ENCODE measurements at places on chromosomes 3 and 15.

DNA sequence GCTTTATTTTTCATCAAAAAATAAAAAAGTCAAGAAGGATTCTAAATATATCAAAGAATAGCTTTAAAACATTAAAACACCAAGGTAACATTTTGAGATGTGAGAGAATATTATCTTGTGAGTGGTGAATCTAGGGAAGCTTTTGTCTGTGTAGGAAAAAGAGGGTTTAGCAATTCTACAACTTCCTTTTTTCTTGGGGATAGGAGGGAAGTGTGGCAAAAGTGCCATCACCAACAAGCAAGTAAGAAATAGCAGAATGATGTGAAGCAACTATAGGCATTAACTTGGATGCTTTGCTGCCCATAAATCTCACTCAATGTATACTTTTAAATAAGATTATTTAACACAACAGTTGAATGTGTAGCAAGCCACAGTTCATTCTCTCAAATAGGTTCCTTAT is 57.8 kb upstream of the SUCLG2 start:
- no peak for DNase-seq

DNA sequence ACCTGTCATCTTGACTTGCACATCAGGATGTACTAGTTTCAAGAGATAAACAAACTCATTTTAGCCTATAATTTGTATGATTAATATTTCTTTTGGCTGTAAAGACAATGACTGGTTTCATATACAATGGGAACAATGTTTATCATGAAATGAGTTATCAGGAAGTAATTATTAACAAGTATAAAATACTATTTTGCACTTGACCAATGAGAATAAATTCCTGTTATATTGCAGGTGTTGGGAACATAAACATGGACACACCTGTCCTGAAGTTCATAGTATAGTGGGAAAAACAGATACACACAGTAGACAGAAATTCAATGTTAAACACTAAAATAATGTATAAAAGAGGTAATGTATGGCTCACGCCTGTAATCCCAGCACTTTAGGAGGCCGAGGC is 56.9 kb downstream of the UBR1 start:
- no peak for DNase-seq

- DNase-seq = no peak
Observed at GRCh38 chr15:31402003-31402402, 75.4 kb downstream of the KLF13 start.

DNA sequence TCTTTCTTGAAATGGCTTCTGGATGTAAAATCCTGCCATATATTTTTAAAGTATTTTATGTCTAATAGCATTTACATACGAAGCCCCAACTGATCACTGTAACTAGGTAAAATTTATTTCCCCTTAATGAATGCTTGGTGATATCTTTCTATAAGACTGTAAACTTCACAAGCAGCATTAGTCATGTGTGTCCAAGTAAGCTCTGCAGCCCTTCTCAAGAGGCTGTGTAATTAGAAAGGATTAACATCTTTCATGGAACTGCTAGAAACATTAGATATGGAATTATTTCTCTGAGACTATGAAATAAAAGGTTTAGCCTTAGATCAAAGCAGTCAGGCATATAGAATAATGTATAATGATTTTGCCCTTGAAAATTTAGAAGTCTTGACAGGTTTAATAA is 143.3 kb downstream of the EPHA3 start:
- no peak for DNase-seq

GRCh38 chr3:117603097-117603496 is 893.5 kb downstream of the TUSC7 start:
- DNase-seq = no peak

DNA sequence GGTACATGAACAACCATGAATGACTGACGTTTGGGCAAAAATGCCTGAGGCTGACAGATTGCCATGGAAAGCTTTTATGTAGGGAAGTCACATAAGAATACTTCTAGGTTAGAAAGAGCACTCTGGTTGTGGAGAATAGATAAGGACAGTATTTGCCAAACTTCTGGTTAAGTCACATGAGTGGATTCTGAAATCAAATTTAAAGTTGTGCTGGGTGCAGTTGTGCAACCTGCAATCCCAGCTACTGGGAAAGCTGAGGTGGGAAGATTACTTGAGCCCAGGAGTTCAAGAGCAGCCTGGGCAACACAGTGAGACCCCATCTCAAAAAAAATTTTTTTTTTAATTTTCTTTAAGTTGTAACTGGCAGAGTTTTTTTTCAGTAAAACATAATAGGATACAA is 7.2 kb upstream of the ZNF148 start:
- DNase-seq = no peak

GRCh38 chr15:78922527-78922926 is 22.3 kb downstream of the CTSH start:
- DNase-seq = no peak

- DNase-seq = no peak
Observed at GRCh38 chr15:57752436-57752835, 45.9 kb downstream of the POLR2M start.

DNA sequence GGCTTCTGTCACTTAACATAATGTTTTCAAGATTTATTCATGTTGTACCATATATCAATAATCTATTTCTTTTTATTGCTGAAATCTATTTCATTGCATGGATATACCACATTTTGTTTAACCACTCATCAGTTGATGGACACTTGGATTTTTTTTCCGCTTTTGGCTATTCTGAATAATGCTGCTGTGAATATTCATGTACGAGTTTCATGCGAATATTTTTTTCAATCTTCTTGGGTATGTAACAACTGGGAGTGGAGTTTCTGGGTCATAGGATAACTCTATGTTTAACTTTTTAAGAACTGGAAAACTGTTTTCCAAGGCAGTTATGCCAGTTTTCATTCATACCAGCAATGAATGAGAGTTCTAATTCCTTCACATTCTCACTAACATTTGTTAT is 21.7 kb upstream of the GPR160 start:
- no peak for DNase-seq

- DNase-seq = no peak
Observed at GRCh38 chr15:66698971-66699370, 3.1 kb upstream of the SMAD6 start.

GRCh38 chr3:147794596-147794995 is 385.4 kb downstream of the ZIC1 start:
- DNase-seq = no peak

- no peak for DNase-seq
Observed at GRCh38 chr15:60000113-60000823, 3.8 kb upstream of the FOXB1 start.

DNA sequence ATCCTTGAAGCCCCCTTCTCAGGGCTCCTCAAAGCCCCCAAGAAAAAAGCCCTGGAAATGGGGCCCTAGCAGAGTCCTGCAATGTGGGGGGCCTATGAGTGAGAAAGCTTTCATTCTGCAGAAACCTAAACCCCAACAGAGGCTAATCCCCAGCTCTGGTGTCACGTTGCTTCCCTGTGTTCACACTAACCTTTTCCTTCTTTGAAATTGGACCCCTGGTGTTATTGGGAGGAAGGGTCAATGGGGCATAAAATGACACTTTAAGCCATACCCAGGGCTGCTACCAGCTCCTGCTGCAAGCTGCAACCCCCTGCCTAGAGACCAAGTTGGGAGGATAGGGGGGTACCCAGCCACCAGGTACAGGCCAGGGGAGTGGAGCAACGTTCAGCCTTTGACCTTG is 2.1 kb downstream of the CYP1A2 start:
- no peak for DNase-seq

DNA sequence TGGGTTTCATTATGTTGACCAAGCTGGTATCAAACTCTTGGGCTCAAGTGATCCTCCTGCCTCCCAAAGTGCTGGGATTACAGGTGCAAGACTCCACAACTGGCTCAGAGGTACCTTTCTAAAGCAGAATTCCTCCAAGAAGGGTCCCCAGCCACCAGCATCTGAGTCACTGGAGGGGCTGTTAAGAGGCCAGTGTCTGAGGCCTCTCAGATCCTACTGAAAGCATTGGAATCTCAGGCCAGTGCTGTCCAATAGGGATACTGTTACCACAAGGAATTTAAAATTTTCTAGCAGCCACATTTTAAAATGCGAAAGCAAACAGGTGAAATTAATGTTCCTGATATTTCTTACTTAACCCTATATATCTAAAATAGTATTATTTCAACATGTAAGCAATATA is 1.3 kb downstream of the CAV3 start:
- DNase-seq = no peak

GRCh38 chr15:89329329-89330084 is 5.1 kb downstream of the POLG start:
- no peak for DNase-seq

DNA sequence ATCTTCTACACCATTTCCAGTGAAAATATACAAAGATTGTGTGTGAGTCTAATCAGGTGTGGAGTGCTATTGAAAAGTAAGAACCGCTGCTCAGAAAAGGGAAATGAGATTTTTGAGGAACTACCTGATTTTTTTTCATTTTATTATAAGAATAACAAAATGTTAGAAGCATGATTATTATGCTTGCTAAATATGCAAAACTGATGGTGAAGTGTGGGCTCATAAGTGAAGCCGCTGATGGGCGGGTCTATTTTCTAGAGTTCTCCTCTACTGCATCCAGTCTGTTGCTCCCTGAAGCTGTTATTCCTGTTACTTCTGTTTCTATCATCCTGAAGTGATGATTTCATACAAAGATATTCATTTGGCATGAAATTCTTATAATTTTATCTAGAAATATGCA is 612.0 kb downstream of the CADM2 start:
- no peak for DNase-seq

GRCh38 chr3:51703068-51703760 is 3.7 kb upstream of the GRM2 start:
- DNase-seq = no peak

DNA sequence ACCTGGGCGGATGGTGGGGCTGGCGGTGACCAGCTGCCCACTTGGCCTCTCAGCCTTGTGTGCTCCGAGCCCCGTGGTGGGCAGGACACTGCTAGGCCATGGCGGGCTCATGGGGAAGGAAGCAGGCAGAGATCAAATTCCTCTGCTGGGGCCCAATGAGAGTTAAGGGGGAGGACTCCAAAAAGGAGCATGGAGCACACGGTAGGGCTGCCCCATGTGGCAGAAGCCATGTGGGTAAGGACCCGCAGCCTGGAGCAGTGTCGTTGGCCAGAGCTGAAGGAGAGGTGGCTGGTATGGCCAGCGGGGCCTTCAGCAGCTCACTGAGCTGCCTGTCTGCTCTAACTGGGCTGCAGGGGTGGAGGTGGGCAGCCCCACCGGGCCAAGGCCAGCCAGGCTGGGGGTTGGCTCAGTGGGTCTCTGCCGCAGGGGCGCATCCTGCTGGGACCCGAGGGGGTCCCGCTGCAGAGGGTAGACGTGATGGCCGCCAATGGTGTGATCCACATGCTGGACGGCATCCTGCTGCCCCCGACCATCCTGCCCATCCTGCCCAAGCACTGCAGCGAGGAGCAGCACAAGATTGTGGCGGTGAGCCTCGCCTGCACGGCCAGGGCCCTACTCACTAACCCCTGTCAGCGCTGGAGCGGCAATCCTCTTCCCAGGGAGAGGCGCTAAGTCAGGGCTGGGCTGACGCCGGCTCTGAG is 11.3 kb downstream of the STAB1 start:
- no peak for DNase-seq

DNA sequence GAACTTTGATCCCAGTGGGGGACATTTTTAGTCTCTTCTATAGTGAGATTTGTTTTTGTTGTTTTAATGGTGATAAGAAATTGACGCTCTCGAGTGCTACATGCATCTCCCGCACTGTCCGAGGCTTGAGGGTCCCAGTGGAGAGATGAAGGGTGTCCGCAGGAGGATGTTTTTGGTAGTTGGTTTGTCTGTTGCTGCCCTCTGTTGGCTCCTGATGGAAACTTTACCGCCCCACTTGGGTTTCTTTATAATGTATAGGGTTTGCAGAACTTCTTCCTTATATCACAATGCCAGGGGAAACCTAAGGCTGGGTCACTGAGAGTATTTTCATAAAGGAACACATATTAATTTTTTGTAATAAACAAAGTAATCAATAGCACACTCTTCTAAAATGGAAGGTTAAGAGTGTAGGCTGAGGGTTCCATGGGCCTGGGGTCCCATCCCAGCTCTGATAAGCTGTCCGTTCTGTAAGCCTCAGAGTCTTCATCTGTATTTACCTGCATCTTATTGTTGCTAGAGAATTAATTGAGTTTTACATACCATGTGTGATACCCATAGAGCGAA is 185.3 kb upstream of the FEZF2 start:
- no peak for DNase-seq

GRCh38 chr3:177646749-177647148 is 449.5 kb upstream of the TBL1XR1 start:
- no peak for DNase-seq

DNA sequence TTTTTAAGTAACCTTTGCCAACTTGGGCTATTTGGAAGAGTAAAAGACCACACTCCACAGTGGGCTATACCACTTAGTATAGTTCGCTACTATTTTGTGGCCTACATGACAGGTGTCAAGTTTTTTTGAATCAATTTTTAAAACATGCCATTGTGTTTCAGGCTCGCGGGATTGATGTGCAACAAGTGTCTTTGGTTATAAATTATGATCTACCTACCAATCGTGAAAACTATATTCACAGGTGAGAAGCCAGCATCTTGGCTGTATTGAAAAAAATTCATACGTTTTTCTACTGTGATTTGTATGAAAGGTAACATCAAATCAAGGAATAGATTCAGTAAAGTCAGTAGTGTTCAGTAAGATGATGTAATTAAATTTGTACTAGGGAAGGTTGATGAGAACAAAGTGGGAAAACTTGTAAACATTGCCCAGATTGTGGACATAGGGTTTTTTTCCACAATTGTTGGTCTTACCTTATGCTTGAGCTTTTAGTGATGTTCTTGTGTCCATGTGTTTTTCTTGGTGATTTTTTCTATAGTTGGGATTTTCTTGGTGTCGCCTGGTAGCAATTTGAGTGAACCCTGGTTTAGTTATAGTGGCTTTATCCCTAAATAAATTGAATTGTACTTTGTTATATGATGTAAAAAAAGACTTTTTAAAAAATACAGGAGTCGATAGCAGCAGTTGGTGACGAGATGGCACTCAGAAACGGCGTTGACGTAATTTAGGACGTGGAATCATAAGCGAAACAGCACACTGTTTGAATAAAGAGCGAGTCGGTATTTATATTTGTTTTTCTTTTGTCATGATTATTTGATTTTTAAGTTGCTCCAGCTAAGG is 4.5 kb downstream of the EIF4A2 start:
- DNase-seq = no peak

DNA sequence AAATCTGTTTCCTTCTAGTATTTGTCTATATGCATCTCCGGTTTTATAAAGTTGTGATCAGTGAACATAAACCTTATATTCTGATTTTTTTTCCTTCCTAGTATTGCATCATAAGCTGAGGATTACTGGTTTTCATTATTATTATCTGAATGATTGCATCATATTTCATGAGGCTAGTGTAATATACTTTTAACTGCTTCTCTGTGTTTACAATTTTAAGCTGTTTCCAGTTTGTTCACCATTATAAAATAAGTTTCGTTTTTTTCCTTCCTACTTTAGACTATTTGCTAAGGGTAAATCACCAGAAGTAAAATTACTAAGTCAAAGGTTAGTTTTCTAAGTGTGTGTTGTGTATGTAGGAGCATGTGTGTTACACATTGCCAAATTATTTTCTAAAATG is 20.2 kb downstream of the SEMA6D start:
- no peak for DNase-seq

- no peak for DNase-seq
Observed at GRCh38 chr3:32137870-32138269, 31.4 kb downstream of the GPD1L start.
